NCI-H1417 (cell line): ENCODE measurements at places on chromosomes 12 and 14.

GRCh38 chr12:88360343-88360742 lies 218.2 kb downstream of the TMTC3 start:
- no peak for DNase-seq

DNA sequence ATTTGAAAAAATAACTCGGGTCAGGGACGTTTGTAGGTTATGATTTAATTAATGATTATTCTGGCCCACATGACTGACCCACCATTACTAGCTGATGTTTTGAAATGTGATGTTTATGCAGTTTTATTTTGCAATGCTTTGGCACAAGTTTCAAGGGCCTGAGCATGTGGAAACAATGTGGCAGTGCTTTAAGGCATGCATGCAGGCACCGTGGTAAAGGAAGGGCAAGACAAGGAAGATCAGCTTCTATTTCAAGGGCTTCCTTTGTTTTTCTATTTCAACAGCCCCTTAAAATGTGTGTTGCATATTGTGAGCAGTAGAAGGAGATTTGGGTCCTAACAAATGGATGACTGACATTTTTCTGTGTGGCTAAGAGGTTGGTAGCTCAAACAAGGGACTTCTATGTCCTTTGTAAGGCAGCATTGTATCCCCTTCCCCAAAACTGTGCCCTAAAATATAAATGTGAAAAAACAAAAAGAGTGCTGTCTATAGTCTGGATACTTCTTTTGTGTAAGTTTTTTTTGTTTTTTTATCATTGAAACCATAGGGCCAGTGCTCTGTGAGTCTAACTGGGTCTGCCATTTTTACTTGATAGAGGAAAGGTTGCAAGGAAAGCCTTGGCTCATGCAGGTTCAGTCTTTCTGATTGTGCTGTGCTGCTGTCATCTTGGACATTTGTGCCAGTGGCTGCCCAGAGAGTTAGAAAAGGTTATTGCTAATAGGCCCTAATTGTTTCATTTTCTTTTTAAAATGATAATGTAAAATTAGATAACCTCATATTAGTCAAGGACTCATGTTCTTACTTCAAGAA lies 103.5 kb downstream of the FGD4 start:
- peak; percentile 65 for DNase-seq

GRCh38 chr12:71840231-71840847 lies 780 bp downstream of the TBC1D15 start:
- peak; percentile 65 for DNase-seq

DNA sequence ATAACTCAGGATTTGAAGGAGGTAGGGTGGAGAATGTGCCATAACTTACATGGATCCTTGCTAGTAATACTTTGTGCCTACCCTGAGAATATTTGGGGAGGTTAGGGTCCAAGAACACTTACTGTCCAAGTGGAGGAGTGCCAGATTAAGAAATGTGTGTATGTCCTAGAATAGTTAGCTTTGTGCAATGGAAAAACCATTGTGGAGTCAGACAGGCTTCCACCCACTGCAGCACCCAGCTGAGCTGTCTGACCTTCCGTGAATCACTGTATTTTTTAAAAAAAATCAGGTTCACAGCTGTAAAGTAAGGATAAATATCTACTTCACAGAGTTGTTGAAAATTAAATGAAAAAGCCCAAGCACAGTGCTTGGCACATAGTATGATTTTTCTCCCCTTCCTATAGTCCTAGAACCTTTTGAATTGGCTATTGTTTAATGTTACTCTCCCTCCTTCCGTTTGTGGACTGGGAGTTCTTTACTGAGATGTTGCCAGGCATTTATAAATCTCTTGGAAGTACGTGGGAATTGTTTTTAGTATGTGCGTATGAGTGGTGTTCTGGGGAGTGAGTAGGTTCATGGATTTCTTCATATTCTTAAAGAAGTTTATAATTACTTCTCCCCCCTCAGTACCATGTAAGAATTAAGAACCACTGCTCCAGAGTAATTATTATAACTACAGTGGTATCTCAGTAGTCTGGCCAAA lies 9.2 kb downstream of the RAB21 start:
- no peak for DNase-seq

- DNase-seq, result no peak
Observed at GRCh38 chr12:6539314-6539682, 5.0 kb downstream of the GAPDH start.

DNA sequence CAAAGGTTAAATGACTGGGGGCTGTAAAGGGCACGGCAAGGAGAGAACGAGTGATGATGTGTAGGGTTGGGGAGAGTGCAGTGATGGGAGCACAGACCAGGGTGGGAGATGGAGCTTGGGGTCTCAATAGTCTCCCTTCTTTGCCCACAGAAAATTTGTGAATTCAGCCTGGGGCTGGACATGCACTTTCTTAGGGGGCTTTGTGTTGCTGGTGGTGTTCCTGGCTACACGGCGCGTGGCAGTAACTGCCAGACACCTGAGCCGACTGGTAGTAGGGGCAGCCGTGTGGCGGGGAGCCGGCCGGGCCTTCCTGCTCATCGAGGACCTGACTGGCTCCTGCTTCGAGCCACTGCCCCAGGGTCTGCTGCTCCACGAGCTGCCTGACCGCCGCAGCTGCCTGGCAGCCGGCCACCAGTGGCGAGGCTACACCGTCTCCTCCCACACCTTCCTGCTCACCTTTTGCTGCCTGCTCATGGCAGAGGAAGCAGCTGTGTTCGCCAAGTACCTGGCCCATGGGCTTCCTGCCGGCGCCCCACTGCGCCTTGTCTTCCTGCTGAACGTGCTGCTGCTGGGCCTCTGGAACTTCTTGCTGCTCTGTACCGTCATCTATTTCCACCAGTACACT lies 1.7 kb downstream of the FITM1 start:
- no peak for DNase-seq

GRCh38 chr12:123006977-123007376 lies 26.5 kb downstream of the ARL6IP4 start:
- no peak for DNase-seq

DNA sequence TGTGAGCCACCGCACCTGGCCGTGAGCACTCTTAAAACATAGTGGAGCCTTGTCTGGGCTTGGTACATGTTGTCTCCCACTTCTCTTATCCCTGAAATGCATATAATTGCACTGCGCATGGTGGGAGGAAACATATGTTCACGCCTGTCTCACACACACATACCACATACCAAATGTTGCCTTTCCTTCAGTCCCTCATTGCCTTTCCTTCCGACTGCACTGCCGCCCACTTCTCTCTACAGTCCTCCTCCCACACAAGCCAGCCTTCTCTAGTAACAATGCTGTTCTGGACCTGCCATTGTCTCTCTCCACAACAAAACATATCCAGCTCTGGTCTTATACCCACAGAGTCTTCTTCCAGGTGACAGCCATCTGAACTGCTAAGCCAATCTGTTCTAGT lies 88.3 kb upstream of the PTHLH start:
- no peak for DNase-seq

DNA sequence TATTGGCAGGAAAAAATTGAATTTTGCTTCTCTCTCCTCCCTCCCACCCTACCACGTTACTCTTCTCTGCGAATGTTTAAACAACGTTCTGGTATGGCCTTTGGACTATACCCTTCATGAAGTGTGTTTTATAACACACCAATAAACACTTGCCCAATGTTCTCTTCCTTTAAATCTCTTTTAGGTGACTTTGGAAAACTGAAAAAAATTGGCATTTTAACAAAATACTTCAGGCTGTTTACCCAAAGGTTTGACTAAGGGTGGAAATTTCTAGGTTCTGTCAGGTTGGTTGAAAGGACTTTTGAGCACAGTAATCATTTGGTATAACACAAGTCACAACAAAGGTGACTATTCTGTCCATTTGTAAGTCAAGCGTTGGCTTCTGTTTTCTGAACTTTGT lies 446.8 kb downstream of the AEBP2 start:
- DNase-seq, result no peak

DNA sequence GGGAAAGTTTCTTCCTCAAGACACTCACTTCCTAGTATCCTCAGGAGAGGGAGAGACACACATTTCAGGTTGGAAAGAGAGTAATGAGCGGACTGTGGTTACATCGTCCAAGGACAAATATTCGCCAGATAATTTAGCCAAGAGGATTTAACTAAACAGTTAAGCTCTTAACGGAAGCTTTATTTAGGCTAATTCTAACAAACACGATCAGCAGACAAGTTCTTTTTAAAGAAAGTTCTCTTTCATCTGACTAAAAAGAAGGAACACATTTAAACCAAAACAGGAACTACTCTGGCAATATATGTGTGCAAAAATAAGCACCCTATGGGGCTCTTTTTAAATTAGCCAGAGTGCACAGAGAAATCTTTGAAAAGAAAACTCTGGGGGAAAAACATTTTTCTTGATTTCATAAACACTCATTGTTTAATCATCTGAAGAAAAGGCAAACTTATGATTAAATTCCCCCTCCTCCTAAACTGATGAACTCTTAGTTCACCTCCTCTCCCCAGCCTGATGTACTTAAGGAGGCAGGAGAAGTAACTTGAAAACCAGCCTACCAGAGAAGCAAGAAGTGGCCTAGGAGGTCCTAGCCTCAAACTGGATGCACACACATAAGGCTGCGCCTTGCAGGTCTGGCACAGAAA lies 13.3 kb upstream of the BTG1 start:
- DNase-seq, result no peak

- no peak for DNase-seq
Observed at GRCh38 chr14:53927171-53927570, 29.5 kb downstream of the BMP4 start.

DNA sequence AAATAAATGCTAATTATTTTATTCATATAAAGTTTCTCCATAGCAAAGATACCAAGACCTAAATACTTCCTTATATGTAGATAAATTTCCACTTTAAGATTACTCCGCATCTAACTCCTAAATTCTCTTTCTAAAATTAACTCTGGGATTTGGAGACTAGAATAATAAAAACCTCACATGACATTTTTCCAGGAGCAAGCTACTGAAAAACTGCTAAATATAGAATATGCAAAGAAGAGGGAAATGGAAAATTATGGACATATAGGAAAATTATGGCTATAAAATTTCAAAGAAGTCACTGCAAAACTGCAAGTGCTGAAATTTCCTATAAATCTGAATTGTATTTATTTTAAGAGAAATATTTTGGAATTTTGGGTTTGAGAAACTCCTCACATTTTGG lies 186.2 kb downstream of the DUSP6 start:
- no peak for DNase-seq

DNA sequence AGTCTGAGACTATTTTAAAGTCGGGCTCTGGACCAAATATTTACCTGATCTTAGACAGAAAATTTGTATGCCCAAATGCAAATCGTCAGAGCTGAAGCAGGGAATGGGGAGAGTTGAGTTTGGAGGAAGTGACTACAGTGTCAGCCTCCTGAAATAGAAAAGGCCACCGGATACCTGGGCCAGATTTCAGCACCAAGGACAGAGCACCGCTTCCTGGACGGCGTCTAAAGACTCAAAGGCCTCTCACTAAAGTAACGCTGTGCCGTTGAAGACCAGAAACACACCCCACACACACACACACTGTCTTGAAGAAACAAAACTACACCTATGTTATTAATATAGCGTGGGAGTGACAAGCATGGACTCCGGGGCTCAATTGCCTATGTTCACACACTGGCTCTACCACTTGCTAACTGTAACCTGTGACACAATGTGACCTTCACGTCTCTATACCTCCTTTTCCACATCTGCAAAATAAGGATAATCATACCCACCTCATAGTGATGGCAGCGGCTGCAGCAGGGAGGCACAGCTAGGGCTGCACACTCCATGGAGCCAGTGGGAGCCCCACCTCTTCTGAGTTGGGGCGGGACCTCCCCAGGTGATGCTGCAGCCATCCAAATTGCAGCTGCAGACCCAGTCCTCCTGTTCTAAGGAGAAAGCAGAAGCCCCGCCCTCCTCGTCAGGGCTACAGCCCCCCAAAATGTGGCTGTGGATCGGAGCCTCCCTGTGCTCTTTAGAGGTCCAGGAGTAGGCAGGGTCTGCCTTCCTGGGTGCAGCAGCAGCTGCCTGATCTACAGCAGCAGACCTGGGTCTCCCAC lies 35.6 kb downstream of the KRT76 start:
- DNase-seq, result no peak

DNA sequence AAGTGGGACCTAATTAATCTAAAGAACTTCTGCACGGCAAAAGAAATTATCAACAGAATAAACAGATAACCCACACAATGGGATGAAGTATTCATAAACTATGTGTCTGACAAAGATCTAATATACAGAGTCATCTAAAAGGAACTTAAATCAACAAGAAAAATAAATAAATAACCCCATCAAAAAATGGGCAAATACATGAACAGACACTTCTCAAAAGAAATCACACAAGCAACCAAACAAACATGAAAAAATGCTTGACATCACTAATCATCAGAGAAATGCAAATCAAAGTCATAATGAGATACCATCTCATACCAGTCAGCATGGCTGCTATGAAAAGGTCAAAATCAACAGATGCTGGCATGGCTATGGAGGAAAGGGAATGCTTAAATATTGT lies 466.9 kb downstream of the SOX5 start:
- no peak for DNase-seq

DNA sequence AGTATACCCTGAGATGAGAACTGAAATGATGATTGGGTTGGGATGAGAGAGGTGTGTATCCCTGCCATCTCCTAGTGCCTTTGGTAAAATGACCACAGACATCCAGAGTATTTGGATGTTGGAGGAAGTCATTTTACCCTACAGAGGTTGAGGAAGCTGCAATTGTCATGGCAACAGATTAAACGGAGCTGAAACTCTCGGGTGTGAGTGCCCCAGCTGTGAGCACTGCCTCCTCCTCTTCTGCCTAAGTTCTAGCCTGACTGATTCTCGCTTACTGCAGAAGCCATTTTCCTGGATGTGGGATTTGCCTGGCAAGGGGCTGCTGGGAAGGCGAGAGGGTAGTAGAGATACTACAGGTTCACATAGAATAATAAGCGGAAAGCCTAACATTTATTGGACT lies 10.3 kb upstream of the PPP4R4 start:
- peak; percentile 16 for DNase-seq

DNA sequence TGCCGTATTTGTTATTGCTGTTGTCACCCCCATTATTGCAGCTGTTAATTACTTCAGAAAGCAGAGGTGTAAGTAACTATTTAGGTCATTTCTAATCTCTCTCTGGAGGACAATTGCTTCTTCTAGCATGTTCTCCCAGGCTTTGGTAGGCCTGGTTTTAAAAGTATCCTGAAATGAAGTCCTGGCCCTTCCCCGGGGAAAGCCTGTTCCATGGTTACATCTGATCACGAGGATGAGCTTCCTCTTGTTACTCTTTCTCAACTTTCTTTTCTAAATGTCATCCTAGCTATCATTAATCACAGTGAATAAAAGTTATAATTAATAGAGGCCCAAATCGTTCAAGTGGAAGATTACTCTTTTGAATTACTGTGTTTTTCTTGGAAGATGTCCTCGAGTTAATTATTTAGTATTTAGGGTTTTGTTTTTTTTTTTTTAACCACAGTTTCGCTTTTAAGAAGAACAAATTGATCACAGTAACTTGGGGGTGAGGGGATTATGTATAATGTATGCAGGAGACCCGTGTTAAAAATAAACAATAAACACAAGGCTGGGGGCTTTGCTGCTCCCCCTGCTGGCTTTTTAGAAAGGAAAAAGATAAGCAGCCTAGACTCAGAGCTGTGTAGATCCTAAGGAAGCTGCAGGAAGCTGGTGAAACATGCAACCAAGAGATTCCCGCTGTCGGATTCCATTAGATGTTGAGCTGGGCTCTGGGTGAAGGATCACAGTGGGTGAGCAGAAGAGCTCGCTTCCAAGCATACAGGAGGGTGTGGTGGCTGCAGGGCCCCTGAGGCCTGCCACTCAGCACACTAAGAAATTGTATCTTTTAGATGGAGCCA lies 420.1 kb downstream of the FUT8 start:
- no peak for DNase-seq

GRCh38 chr12:3727354-3727753 lies 25.6 kb downstream of the CRACR2A start:
- no peak for DNase-seq
